NCI-H774 (cell line): ENCODE measurements at places on chromosomes 2 and 18.

GRCh38 chr2:59986511-59986910 lies 566.9 kb downstream of the BCL11A start:
- DNase-seq, result no peak

DNA sequence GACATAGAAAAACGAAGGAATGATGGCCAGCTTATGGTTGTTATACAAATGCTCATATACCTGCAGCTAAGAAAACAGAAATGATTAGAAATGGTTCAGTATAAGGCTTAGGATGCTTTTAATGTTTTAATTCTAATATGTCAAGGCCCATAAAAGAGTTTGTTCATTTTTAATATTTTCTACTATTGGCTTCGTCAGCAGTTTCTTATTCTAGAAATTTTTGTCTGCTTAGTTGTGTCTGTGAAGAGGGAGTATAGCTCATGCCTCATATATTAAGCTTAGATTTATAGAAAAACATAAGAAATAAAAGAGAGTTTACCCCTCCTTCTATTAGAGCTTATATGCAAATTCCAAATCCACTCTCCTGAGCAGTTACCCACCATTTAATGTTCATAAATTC lies 292.6 kb downstream of the SLC8A1 start:
- no peak for DNase-seq

- no peak for DNase-seq
These were observed 36.0 kb upstream of the NPAS2 start for GRCh38 chr2:100783987-100784386.

GRCh38 chr18:74949611-74950010 lies 259.3 kb downstream of the PTGR3 start:
- no peak for DNase-seq

DNA sequence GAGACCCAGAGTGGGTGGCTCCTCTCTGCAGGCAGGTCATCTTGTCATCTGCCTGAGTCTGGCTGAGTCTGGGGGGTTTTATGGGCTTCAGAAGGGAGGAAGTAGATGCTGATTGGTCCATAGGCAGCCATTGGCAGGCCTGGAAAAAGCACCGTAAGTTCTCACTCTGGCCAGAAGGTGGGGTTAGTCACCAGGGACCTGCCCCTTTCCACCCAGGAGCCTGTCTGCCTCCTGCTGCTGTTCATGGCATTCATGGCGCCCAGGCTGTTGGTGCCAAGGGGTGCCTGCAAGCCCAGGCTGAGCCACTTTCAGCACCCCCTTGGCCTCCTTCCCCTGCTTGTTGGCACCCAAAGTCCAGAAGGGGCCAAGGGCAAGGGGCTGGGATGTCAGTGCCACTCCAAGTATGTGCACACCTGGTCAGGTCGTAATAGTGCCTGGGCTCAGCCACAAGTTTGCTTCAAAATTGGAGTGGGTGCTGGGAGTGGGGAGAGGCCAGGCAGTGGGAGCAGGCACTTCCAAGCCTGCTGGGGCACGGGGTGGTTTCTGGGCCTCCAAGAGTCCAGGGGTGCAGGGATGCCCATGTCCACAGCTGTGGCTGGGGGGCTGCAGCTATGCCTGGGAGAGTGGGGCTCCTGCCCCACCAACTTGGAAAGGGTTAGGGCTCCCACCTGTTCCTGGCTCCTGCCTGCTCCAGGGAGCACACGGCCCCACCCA lies 178.1 kb downstream of the FAM210A start:
- DNase-seq, result no peak

- no peak for DNase-seq
These were observed 941.1 kb upstream of the FANCL start for GRCh38 chr2:59182249-59182648.

GRCh38 chr2:36489281-36489680 lies 108.7 kb downstream of the FEZ2 start:
- no peak for DNase-seq

- DNase-seq, result no peak
These were observed 42.7 kb downstream of the ODC1 start for GRCh38 chr2:10405448-10405847.

DNA sequence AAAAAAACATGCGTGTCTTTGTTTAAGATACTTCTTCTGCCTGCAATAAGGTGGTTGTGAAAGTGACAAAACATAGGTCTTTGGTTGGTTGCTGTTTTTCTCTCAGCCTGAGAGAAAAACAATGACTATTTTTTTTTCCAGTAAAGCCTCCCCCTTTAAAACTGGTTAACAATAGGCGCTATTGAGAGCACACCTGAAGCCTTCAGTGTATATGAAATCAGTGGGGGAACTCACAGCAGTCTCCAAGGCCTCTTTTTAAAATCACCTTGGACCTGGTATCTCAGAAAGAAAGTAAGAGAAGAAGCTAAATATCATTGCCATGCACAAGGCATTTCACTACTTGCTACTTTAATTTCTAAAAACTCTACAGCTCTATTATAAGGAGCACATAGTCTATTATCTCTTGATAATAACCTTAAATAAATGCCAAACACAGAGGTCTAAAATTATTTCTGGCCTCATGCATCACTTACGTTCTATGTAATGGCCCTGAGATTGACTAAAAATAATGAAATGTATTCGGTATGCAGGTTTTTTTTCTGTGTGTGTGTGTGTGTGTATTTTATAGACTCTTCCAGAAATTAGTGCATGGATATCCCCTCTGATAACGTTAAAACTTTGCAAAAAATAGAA lies 544.4 kb downstream of the TDRD15 start:
- no peak for DNase-seq

DNA sequence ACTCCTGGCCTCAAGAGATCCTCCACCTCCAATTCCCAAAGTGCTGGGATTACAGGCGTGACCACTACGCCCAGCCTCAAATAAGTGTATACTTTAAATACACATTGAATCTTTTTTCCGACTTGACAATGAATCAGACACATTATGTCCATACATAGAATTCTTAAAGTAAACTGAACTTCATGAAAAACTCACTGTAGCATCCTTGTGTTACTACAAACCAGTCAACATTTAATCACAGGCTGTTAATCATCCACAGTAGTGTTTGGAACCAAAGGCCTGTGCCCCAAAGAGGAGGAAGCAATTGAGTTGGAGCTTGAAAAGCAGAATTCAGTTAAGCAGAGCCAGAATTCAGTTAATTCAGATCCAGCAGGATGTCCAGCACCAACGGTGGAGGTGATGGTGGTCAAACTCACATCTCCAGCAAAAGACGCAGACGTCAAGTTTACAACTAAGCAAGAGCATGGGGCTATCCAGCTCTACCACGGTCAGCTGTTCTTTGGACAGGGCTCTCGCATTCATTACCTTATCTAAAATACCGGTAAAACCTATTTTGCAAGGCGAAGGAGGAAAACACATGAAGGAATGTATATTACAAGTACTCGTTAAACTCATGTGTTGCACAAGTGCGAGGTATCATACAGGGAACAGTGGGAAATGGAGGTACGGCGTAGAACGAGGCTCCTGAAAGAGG lies 1.2 kb downstream of the SLC39A6 start:
- no peak for DNase-seq
